CD4-positive, alpha-beta memory T cell (primary cell): ENCODE measurements at places on chromosomes 3 and 15.
A peak's percentile ranks its signal among the peaks of the same experiment; 100 is the strongest.

DNA sequence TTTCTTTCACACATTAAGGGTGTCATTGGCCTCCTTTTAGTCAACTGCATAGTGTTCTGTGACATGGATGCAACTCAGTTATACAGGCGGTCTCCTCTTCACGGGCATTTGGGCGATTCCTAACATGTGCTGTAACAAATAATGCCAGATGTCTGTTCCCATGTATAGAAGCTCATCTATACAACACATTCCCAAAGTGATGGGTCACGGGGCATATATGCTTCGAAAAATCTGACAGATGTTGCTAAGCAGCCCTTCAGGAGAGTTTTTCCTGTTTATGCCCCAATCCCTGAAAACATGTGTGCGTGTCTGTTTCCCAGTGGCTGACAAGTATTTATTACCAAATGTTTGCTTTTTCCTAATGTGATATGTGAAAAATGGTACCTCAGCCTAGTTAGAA is 25.8 kb downstream of the LRRK1 start:
- no peak for DNase-seq

- DNase-seq = no peak
These were observed 3.3 kb downstream of the ARL6IP5 start for GRCh38 chr3:69088063-69088462.

- no peak for DNase-seq
These were observed 114.7 kb upstream of the TPM1 start for GRCh38 chr15:62927836-62928235.

DNA sequence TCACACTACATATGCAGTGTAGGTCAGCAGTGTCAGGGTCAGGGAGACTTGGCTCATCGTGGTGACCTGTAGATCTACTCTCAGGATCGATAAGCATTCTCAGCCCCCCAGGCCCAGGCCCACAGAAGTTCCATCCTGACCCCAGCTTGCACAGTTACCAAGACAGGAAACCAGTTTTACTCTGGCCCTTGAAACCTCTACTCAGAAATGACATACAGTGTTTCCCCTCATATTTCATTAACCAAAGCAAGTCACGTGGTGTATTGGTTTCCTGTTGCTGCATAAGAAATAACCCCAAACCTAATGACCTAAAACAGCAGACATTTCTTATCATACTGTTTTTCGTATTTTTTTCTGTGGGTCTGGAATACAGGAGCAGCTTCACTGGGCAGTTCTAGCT is 242.2 kb downstream of the SLCO3A1 start:
- DNase-seq = peak; percentile 43

DNA sequence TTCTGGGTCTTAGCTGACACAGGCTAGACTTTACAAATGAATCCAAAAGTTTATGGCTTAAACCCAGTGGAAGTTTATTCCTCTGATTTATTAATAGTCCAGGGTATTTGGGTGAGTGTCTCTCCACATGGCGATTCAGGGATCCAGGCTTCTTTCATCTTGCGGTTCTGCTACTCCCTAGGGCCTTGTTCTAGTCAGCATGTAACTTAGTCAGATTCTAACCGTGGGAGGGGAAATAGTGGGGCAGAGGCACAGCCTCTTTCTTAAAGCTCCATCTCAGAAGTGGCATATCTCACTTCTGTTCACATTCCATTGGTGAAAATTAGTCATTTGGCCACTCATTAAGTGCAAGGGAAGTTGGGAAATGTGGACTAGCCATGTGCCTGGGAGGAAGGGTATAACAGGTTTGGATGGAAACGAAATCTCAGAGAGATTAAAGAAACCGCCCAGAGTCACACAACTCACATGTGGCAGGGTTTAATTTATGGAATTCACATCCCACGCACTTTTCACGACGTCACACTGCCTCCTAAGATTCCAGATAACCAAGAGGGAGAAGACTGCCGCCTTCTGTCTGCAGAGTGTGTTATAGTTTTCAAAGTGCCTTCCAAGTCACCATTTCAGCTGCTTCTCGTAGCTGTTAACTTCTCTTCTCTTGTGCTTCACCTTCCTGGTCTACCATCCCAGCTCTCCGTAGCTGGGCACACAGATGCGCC is 11.4 kb upstream of the RASGRF1 start:
- no peak for DNase-seq

DNA sequence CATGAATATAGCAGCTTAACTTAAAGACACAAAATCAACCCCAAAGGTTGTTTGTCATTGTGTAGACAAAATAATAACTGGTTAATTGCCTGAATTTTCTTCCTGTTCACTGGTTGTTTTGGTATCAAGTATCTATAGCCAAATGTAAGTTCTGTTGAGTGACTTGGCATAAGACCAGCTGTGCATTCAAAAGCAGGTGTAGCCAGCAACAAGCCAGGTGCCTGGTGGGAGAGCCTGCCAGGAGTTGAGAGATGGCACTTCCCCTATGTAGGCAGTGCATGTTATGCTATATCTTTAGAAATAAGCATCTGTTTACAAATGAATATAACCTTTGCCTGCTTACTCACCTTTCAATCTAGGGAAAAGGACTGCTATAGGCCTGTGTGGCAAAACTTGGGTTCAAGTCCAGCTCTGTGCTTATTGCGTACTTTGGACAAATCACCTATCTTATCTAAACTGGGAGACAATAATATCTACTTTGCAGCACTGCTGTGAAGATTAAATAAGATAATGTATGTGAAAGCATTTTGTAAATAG is 84.9 kb upstream of the TBL1XR1 start:
- no peak for DNase-seq

DNA sequence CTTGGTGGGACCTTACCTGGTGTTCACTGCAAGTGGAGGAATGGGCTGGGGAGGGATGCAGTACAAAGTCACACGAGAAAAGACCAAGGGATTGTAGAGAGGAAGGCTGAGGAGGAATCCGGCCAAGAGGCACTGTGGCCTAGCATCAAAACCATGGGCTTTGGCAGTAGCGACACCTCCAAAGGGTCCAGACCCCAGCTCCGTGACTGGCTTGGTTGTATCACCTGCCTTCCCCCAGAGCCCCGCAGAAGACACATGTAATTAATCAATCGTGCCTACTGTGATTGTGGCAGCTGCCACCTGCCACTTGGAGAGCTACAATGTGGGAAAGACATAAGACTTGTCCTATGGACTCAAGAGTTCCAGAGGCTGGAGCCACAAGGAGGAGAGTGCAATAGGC is 54.7 kb downstream of the ST8SIA2 start:
- no peak for DNase-seq

DNA sequence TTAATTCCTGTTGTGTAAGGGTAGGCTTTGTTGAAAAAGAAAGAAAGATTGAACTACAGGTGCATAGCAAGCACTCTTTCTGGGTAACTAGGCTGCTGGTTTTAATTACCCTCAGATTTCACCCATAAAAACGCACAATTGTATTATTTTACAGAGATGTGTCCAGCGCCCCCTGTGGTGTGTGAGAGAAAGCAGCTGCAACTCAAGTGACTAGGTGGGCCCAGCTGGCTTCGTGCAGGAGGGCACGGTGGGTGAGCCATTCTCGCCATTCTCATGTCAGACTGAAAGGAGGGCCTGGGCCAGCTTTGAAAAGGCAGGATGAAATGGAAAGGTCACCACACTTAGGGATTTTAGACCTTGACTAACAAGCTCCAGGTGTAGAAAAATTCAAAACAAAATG is 122.6 kb downstream of the LRIG1 start:
- DNase-seq = peak; percentile 56

DNA sequence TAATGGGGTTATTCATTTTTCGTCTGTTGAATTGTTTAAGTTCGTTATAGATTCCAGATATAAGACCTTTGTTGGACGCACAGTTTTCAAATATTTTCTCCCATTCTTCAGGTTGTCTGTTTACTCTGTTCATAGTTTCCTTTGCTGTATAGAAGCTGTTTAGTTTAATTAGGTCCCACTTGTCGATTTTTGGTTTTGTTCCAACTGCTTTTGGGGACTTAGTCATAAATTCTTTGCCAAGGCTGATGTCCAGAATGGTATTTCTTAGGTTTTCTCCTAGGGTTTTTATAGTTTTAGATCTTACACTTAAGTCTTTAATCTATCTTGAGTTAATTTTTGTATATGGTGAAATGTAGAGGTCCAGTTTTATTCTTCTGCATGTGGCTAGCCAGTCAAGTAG is 58.9 kb upstream of the ZNF280D start:
- no peak for DNase-seq

DNA sequence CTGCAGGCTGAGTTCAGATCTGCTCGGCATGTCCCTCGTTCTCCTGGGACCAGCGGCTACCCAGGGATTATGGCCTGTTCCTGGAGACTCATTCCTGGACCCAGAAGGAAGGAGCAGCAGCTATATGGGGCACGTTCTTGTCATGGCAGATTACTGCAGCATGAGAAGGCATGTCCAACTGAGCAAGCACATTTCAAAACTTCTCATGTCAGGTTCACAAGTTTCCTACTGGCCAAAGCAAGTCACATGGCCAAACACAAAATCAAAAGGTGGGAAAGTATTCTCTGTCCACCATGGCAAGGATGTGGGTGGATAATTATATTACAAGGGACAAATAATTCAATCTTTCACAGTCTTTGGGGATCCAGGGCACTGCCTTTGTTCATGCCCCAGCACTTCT is 71.9 kb upstream of the C15orf39 start:
- DNase-seq = no peak

DNA sequence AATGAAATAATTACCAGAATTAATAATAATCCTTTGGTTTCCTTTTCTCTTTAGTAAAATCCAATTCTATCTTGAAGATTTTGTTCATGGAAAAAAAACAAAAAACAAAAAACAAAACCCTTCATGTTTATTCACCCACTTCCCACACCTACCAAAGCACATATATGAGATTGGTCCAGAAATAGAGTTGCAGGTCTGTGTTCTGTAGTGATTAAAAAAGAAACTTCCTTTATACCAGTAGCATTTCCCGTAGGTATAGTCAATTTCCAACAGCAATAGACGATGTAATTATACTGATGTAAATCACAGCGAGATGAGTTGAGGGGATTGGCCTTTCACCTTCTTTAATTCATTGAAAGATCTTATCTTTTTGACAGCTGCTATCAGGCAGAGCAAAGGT is 194.6 kb downstream of the SOX2 start:
- no peak for DNase-seq

GRCh38 chr3:11136830-11137626 is 17.3 kb upstream of the HRH1 start:
- DNase-seq = no peak

- DNase-seq = no peak
These were observed 107.1 kb upstream of the FHIT start for GRCh38 chr3:61358364-61358763.

DNA sequence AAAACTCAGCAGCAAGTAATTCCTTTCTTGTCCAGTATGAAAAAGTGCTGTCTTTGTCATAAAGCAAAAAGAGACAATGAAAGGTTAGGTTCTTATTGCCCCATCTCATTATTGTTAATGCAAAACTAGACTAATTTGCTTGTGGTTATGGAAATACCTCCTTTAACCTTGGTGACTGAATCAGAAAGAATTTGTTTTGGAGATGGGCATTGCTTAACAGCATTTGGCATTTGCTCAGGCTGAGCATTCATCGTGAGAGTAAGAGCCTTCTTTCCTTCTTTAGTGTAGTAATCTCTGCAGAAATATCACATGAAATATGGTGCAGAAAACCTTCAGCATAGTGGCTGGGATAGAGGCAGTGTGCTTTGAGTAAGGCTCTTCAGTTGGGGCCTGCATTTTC is 103.1 kb downstream of the CNTN6 start:
- no peak for DNase-seq

GRCh38 chr15:51093839-51094605 is 684 bp downstream of the TNFAIP8L3 start:
- DNase-seq = no peak

DNA sequence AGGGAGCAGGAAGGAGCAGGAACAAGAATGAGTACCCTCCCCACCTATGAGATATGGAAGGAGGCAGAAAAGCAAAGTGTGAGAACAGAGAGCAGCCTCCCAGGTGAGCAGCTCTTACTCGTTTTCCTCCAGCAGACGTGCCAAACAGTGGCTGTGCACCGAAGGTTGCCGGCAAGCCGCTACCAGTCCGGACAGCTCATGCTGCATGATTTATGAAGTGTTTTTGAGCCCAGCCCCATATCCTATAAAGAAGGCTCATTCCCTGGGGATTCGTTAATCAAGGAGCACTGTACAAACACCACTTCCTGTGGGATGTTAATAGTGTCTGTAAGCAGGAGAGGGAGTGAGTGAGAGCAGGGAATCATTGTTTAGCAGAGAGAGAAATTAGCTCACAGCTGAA is 118.3 kb upstream of the FOXB1 start:
- no peak for DNase-seq
